HFF-Myc (cell line): ENCODE measurements at places on chromosomes 6 and 20.

GRCh38 chr6:50834929-50835410 lies 16.3 kb downstream of the TFAP2B start:
- DNase-seq: no peak

DNA sequence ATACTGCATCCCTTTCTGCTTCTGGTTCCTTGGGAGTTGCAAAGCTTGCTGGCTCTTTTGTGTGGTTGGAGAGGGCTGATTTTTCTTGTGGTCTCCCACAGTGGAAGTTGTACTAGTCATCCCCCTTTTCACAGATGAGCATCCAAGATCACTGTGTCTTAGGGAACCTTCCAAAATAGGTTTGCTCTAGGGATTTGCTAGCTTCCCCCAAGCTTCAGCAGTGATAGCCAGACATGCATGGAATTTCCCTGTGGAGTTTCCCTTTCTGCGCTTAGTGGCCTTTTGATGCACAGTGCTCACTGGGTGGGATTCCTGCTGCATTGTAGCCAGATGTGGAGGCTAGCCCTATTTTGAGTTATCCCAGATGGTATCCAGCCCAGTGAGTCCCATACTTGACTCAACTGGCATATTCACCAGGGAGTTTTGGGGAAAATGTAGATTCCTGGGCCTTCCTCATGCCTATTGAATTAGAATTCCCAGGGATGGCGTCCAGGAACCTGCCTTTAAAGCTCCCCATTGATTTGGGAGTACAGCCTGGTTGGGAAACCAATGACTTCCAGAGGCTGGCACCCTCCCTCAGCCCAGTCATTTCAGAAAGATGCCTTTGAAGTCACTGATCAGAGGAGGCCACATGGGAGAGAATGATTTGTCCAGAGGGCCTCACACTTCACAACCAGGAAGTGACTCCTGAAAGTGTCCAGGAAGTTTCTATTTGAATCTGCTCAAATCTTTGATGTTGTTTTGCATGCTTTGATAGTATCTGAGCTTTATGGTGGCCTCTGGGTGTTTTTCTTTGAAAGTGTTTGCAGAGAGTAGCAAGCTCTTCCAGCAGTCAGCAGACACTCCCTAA lies 25.9 kb downstream of the PPARD start:
- DNase-seq: no peak

DNA sequence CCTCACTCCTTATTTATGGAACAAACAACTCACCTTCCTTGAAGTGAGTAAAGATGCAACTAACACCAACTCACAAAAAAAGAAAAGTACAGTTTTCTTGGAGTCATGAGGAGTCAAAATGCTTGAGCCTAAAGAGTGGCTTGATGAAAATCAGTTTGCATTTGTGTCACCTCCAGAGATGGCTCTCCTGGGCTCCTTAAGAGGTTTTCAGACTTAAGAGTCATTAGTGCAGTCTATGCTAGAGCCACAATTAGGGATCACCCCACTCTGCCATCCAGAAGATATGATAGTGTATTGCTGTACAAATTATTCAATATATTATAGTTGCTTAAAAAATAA lies 11.9 kb upstream of the SNX9 start:
- DNase-seq: no peak

GRCh38 chr6:255751-256083 lies 36.6 kb upstream of the DUSP22 start:
- no peak for DNase-seq

GRCh38 chr20:58019027-58019849 lies 209.2 kb downstream of the ANKRD60 start:
- DNase-seq: no peak

GRCh38 chr20:5072756-5073659 lies 46.8 kb downstream of the PCNA start:
- no peak for DNase-seq

GRCh38 chr20:58666702-58667101 lies 15.6 kb downstream of the STX16 start:
- DNase-seq: no peak

GRCh38 chr6:150409576-150410066 lies 40.8 kb downstream of the IYD start:
- DNase-seq: no peak
